ENCODE measurements at places on chromosomes 2 and 18.

DNA sequence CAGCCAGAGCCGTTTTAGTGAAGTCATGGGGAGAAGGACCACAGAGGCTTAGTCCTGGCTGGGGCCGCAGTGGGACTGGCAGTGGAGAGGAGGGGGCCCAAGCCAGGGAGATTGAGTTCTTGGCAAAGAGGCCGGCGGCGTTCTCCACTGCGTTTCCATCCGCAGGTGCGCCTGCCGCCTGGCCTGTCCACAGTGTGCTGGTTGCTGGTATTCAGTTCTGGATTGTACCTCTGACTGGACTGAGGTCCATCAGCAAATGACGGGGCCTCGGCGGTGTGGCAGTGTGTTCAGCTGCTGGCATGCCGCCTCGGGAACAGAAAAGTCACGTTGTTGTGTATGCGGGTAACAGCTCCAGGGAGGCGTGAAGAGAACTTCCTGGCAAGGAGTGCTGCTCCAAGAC is 36.8 kb downstream of the LRRFIP1 start:
- no peak for DNase-seq

- no peak for DNase-seq
These were observed 8.3 kb upstream of the TMEM131 start for GRCh38 chr2:98004047-98004446.

GRCh38 chr2:111702119-111702803 is 181.7 kb downstream of the ANAPC1 start:
- DNase-seq = peak; percentile 51

GRCh38 chr2:193679847-193680246 is 1485.1 kb upstream of the TMEFF2 start:
- DNase-seq = no peak
